ENCODE measurements at places on chromosomes 2 and 18. TPM values are rescaled to one million over a fixed set of nuclear protein-coding genes. Genes with fewer than 3 reads are reported as not detected.

ST8SIA5 gene
- total RNA-seq: 0.79 TPM

CPO gene
- 0.47 TPM for total RNA-seq

ABCB11 gene
- total RNA-seq: 0.07 TPM

CREG2 gene
- total RNA-seq: 0.63 TPM

NIF3L1 gene
- total RNA-seq: 49.8 TPM

DNER gene
- 4.0 TPM for total RNA-seq

SMC6 gene
- total RNA-seq: 38.2 TPM

RUFY4 gene
- not detected for total RNA-seq

MARCO gene
- total RNA-seq: not detected

SLC4A5 gene
- 3.0 TPM for total RNA-seq

HOXD9 gene
- total RNA-seq: not detected

DNA sequence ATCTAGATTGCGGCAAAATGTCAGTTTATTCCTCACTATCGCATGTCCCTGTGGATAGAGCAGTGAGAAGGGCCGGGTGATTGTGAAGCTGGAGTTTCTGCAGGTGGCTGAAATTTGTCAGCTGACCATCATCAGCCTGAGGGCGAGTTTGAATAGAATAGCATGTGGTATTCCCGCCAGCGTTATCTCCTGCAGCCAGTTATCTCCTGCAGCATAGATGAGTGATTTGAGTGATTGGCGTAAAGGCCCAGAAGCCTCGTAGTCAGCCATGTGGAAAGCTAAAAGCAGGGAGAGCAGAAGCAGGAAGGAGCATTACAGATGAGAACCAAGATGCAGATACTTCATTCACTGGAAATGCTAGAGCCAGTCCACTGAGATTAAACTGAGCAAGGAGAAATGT is 65.5 kb downstream of the CABLES1 start:
- H3K36me3 ChIP-seq: no peaks in the 10 kb centered on the region
- H3K27me3 ChIP-seq: no peaks in the 10 kb centered on the region
- DNase-seq: no peak
- H3K4me3 ChIP-seq: no peak overlapping the region
- H3K27ac ChIP-seq: no peak overlapping the region

DNA sequence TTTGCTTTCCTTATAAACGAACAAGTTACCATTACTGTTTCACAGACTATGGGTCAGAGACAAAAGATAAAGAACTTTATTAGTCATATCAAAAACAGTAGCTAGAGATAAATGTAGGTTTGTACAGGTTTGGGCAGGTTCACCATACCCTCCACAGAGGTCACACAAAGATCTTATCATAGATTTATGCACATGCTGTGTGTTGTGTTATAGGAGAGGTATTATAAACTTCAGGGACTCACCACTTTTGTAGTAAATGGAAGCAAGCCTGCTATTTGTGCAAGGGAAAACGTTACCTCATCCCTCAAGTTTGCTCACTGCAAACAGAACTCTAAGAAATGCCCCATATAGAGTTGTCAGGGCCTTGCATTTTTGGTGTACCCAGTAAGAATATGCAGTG is 584.5 kb upstream of the LRRTM1 start:
- no peak overlapping the region for H3K4me3 ChIP-seq
- H3K36me3 ChIP-seq: no peaks in the 10 kb centered on the region
- DNase-seq: no peak
- H3K27ac ChIP-seq: no peak overlapping the region

- H3K4me1 ChIP-seq: peaks cover 37% of the 10 kb centered on the region
- no peak for DNase-seq
- peaks cover 3% of the 10 kb centered on the region for H3K27me3 ChIP-seq
- H3K36me3 ChIP-seq: no peaks in the 10 kb centered on the region
- H3K4me3 ChIP-seq: no peak overlapping the region
Observed at GRCh38 chr2:104945121-104945520, 91.2 kb downstream of the POU3F3 start.

- no peaks in the 10 kb centered on the region for H3K36me3 ChIP-seq
- H3K27me3 ChIP-seq: no peaks in the 10 kb centered on the region
- no peak for DNase-seq
- no peak overlapping the region for H3K27ac ChIP-seq
Observed at GRCh38 chr2:73232403-73233153, 461 bp downstream of the PRADC1 start.

DNA sequence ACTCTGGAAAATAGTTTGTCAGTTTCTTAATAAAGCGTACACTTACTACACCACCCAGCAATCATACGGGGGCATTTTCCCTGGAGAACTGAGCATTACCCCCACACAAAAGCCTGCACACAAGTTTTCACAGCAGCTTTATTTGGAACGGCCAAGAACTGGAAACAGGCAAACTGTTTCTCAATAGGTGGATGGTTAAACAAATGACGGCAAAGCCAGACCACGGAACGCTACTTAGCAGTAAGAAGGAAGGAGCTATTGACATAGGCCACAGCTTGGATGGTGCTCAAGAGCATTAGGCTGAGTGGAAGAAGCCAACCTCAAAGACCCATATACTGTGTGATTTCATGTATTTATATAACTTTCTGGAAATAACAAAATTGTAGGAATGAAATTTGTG is 9.0 kb downstream of the MALL start:
- no peaks in the 10 kb centered on the region for H3K4me1 ChIP-seq
- H3K36me3 ChIP-seq: no peaks in the 10 kb centered on the region
- no peak for DNase-seq
- no peak overlapping the region for H3K4me3 ChIP-seq
- no peak overlapping the region for H3K27ac ChIP-seq

DNA sequence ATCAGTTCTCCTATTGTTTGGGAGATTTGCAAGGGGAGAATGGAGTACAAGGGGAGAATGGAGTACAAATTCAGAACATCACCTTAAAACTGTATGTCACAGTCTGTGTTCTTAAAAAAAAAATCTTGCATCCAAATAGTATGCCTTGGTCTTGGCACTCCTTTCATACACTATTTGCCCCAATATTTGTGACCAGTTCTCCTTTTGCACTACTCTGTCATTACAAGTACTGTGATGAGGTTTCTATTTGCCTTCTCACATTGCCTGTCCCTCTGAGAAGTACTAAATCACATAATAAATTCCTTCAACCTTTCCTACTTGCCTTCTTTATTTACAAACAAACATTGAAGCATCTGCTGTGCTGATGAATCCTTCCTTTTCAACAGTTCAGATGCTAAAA is 36.0 kb upstream of the NCK2 start:
- DNase-seq: no peak
- H3K36me3 ChIP-seq: no peaks in the 10 kb centered on the region

DNA sequence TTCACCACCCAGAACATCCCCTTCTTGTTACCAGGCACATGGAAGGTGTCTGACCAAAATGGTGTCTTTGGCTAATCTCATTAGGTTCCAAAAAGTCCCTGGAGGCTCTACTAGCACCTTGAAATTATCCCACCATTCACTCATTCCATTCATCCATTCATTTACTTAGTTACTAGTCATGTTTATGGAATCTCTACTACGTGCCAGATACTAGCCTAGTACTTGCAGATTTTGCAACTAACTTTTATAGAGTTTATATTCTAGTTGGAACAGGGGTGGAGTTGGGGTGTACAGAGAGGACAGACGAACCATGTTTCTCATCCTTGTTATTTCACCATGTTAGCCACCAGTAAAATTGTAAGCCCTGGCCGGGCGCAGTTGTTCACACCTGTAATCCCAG is 4.0 kb upstream of the NOP58 start:
- H3K36me3 ChIP-seq: no peaks in the 10 kb centered on the region
- peak overlapping the region; percentile 47 for H3K4me3 ChIP-seq
- H3K4me1 ChIP-seq: no peaks in the 10 kb centered on the region
- H3K27ac ChIP-seq: no peak overlapping the region
- no peak for DNase-seq

DNA sequence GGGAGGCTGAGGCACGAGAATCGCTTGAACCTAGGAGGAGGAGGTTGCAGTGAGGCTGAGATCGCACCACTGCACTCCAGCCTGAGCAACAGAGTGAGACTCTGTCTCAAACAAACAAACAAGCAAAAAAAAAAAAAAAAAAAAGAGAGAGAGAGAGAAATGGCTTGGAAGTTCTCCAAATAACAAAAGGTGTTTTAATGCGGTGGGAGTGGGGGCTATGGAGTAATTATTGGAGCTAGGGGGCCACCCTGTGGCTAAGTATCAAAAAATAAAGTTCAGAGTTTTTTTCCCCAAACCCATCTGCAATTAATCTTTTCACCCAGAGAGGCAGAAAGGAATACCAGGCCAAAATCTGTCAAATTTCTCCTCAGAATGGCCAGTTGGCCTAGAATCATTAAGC is 23.0 kb upstream of the CEP68 start:
- peaks cover 15% of the 10 kb centered on the region for H3K4me1 ChIP-seq
- H3K27ac ChIP-seq: no peak overlapping the region
- no peaks in the 10 kb centered on the region for H3K27me3 ChIP-seq
- no peaks in the 10 kb centered on the region for H3K36me3 ChIP-seq

DNA sequence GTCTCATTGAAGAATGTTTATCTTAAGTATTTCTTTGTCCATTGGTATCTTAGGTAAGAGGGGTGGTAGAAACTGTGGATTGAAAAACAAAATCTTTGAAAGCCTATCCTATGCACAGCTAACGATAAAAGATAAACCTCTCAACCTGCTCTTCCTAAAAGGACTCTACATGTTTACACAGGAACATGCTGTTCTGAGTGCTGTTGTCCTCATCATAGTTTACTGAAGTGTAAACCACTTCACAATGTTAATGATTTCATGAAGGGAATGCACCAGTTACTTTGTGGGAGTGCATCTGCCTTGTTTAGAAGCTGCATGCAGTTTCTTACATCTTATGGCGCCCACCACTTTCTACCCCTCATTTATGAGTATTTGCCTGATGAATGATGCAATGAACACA is 1.2 kb downstream of the ACMSD start:
- H3K27ac ChIP-seq: no peak overlapping the region
- H3K4me1 ChIP-seq: no peaks in the 10 kb centered on the region
- peaks cover 2% of the 10 kb centered on the region for H3K36me3 ChIP-seq
- no peak for DNase-seq
- peaks cover 2% of the 10 kb centered on the region for H3K27me3 ChIP-seq

DNA sequence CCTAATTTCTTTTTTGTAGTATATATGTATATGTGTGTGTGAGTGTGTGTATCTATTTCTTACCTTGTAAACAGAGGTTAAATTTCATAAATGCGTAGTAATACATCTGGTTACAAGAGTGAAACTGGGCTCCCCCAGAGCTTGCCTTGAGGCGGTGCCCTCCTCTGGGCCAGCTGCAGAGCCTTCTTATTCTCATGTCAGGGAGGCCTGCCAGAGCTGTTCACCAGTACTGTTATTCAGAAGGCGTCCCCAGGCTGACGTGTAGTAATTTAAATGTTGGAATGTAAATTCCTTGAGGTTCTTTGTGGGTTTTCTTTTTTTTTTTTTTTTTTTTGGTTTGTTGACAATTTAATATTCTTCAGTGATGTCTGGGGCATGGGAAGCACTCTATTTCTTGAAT is 11.2 kb downstream of the COPS8 start:
- H3K4me3 ChIP-seq: no peak overlapping the region
- H3K27me3 ChIP-seq: no peaks in the 10 kb centered on the region
- no peak for DNase-seq
- no peak overlapping the region for H3K27ac ChIP-seq
- H3K4me1 ChIP-seq: no peaks in the 10 kb centered on the region
- H3K36me3 ChIP-seq: peaks cover 34% of the 10 kb centered on the region

GRCh38 chr2:58535182-58535581 is 294.1 kb upstream of the FANCL start:
- DNase-seq: no peak
- H3K27me3 ChIP-seq: no peaks in the 10 kb centered on the region
- H3K27ac ChIP-seq: no peak overlapping the region

GRCh38 chr2:153299809-153300208 is 178.8 kb downstream of the RPRM start:
- H3K4me1 ChIP-seq: peaks cover 13% of the 10 kb centered on the region
- no peak overlapping the region for H3K27ac ChIP-seq
- peaks cover 2% of the 10 kb centered on the region for H3K27me3 ChIP-seq

DNA sequence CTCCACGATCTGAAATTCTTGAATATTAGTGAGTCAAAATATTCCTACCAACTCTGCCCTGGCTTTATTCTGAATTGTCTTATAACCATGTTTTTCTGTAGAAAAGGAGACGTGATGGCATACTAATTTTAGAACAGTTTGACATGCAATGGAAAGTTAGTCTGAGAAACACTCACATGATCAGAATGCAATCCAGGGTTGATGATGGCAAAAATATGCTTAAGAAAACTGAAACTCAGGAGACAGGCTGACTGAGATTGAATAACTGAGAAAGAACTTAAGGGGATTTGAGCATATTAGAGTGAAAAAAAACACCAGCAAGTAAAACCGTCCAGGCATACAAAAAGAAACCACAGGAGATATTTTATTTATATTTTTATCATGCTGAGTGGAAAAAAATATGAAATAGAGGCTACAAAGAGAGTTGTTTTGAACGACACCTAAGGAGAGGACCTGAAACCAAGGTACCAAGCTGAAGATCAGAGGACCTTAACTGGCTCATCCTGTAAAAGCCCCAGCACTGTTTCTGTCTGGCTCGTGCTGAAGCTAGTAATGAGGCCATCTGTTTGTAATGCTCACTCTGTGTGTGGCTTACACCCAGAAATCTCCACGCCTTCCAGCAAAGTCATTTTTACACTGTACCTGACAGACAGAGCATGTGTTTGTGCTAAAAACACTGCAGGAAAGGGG is 437.2 kb upstream of the PKDCC start:
- H3K4me3 ChIP-seq: no peak overlapping the region
- no peak overlapping the region for H3K27ac ChIP-seq
- no peaks in the 10 kb centered on the region for H3K27me3 ChIP-seq

DNA sequence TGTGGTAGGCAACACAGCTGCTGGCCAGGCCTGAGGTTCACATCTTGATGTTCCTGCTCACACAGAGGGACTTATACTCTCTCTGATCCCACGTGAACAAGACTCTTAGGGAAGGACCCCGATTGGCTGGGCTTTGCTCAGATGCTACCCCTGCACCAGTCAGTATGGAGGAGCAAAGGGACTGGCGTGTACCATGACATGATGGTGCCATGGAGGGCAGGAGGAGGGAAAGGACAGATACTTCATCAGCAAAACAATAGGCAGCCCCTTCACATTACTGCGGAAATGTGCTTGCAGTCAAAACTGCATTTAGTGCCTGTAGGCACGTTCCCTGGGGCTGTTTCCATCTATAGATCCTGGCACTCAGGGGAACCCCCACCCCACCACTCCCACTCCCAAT is 42.7 kb downstream of the ZFP36L2 start:
- no peak overlapping the region for H3K4me3 ChIP-seq
- H3K36me3 ChIP-seq: no peaks in the 10 kb centered on the region
- no peaks in the 10 kb centered on the region for H3K27me3 ChIP-seq

- no peak overlapping the region for H3K4me3 ChIP-seq
- peaks cover 7% of the 10 kb centered on the region for H3K36me3 ChIP-seq
- H3K27ac ChIP-seq: no peak overlapping the region
Observed at GRCh38 chr18:3998698-3999333, 456.3 kb downstream of the DLGAP1 start.

GRCh38 chr2:67008155-67008554 is 389.0 kb upstream of the ETAA1 start:
- no peak overlapping the region for H3K4me3 ChIP-seq
- H3K27ac ChIP-seq: no peak overlapping the region
- H3K4me1 ChIP-seq: peaks cover 13% of the 10 kb centered on the region
- DNase-seq: no peak

- DNase-seq: no peak
- no peaks in the 10 kb centered on the region for H3K36me3 ChIP-seq
- H3K4me1 ChIP-seq: peaks cover 42% of the 10 kb centered on the region
- peak overlapping the region; percentile 1 for H3K4me3 ChIP-seq
- H3K27me3 ChIP-seq: no peaks in the 10 kb centered on the region
- no peak overlapping the region for H3K27ac ChIP-seq
Observed at GRCh38 chr2:215917953-215918620, 95.3 kb downstream of the MREG start.

Measured in neural crest cell (in vitro differentiated cells).